ENCODE measurements at places on chromosomes 4 and X. TPM values are rescaled to one million over a fixed set of nuclear protein-coding genes. Genes with fewer than 3 reads are reported as not detected.
A peak's percentile ranks its signal among the peaks of the same experiment; 100 is the strongest.

The LDB2 gene
- total RNA-seq, result 4.9 TPM

DNA sequence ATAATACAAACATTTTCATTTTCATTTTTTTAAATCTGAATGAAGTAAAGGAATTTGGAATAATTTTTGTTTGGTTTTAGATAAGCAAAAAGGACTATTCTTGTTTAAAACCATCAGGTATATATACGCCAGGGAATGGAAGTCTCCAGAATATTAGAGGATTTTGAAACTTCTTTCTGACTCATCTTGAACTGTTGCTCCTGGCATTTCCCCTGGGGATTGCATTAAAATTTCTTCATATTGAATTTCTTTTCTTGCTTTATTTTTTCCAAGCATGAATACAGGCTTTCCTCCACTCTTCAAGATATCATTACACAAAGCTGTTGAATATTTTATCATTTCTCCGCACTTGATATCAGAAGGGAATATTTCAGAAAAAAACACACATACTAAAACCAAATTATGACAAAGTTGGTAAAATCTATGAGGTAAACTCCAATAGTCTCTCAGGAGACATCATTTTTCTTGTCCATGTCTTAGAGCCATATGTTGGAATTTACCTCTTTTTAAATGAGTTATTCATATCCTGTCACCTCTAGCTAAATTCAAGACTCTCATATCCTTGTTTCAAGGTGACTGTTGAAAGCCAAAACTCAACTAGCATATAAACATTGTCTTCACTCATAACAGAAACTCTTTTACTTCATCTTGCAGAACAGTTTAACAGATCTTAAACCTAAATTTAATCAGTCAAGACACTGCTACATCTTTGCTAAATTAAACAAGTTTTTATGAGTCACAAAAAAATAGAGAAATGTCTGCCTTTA is 20.7 kb upstream of the CSN1S1 start:
- no peak for DNase-seq

DNA sequence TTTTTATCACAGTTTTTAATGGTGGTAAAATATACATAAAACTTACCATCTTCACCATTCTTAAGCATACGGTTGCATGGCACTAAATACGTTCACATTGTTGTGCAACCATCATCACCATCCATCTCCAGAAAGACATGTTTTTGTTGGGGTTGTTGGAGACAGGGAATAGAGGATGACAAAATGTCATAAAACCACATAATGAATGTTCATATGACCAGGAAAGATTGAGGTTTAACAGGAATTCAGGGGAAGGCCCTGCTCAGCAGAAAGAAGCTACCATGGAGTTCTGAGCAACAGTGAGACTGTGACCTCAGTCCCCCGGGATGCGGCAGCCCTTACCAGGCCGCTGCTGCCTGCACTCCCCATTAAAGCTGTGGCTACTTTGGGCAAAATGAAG is 63.9 kb upstream of the TRIM2 start:
- peak; percentile 65 for DNase-seq

DNA sequence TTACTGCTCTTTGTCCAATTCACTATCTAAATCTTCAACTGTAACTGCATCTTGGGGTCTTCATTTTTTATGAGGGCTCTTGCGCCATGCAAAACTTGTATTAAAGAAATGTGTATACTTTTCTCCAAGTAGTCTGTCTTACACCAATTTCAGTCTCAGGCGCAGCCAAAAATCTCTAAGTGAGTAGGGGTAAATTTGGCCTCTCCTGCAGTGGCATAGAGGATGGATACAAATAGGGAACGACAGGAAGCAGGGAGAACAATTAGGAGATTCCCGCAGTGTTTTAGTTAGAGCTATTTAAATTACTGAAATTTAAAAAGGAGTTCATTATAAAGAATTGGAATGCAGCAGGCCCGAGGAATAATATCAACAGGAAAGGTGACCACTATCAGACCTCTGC is 30.2 kb downstream of the DMP1 start:
- DNase-seq, result no peak

GRCh38 chr4:16365036-16365569 is 138.8 kb upstream of the TAPT1 start:
- DNase-seq, result no peak

The STIM2 gene
- total RNA-seq, result 18.4 TPM

The TCEAL3 gene
- total RNA-seq, result 13.5 TPM

The VSIG1 gene
- total RNA-seq, result not detected

The GALNTL6 gene
- total RNA-seq, result 0.67 TPM

The BRS3 gene
- not detected for total RNA-seq

The NDNF gene
- 0.34 TPM for total RNA-seq

- no peak for DNase-seq
Observed at GRCh38 chr4:146632770-146633470, 5.8 kb upstream of the POU4F2 start.

The RNF212 gene
- total RNA-seq, result 2.0 TPM

DNA sequence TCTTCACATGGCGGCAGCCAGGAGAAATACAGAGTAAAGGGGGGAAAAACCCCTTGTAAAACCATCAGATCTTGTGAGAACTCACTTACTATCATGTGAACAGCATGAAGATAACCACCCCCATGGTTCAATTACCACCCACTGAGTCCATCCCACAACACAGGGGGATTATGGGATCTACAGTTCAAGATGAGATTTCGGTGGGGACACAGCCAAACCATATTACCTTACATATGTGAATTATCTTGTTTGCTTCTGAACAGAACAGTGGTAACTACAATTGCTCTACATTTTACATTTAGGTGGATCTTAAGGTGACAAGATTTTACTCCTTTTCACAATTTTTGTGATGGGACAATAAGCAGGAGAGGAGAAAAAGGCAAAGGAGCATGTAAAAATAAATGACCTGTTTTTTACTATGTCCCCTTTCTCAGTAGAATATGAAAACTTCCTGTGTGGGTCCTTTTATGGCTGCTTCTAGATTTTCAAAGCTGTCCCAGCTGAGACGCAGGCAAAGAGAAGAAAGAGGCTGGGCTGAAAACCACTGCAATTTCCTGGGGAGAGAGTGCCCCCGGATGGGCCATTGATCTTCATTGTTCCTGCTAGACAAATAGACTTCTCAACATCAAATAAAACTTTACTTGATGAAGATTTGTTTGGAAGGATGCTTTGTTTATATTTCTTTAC is 45.9 kb upstream of the PGM2 start:
- DNase-seq, result no peak

DNA sequence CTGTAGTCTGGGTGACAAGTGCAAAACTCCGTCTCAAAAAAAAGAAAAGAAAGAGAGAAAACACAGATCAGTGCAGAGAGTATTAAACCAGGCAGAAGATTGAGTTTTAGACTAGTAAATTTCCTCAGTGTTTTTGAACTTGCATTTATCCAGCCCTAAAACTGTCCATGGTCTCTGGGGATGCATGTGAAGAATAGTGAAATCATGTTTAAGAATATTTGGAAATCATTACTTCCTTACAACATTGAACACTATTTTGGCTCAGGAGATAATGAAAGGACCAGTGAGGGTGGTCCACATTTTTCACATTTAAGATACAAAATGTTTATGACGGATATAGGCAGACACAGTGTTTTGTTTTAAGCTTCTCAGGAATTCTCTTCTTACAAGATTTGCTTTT is 195.8 kb upstream of the RASGEF1B start:
- DNase-seq, result no peak

- DNase-seq, result no peak
Observed at GRCh38 chr4:70473679-70474078, 1.7 kb downstream of the MUC7 start.

DNA sequence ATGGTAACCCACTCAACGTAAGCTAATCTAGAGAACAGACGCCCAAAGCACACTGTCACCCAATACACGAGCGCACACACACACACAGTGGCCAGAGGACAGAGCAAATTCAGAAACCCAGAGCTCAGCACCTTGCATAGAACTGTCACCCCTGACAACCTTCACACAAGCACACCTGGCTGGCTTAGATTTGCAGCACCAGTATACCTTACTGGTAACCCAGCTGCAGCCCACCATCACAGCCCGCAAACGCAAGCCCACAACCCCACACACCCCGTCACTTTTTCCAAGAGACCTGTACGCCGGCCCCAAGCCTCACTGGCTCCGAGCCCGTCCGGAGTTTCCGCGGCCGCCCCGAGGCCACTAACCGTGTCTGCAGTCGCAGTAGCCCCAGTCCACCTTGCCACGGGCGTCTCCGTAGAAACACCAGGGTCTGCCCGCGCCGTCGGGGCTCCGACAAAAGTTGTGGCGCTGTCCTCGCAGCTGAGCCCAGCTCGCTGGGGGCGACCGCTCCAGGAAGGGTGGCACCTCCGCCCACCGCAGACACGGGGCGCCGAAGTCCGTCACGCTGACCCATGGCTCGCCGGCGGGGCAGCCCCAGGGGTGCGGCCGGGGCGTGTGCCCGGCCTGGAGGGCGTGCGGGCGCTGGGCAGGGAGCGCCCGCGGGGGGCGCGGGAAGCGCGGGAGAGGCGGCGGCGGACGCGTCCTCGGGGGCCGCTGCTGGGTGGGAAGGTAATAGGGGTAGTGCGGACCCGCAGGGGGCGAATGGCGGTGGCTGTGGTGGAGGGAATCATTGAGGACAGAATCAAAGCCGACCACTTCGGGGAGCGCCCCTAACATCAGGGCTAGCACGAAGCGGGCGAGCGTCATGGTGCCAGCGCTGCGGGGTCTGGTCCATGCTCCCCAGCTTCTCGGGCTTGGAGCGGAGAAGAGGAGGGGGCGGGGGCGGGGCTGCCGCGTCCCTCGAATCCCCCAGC is 664 bp downstream of the PRSS12 start:
- DNase-seq, result no peak

The STS gene
- 4.6 TPM for total RNA-seq

The CDKL2 gene
- total RNA-seq, result 4.7 TPM

- no peak for DNase-seq
Observed at GRCh38 chr4:183260491-183261151, 59.5 kb downstream of the CLDN22 start.

Data from astrocyte (in vitro differentiated cells and primary cell).